ENCODE measurements at places on chromosomes 16 and 17. TPM values are rescaled to one million over a fixed set of nuclear protein-coding genes. Genes with fewer than 3 reads are reported as not detected.

TAC4 gene
- not detected for total RNA-seq

DNA sequence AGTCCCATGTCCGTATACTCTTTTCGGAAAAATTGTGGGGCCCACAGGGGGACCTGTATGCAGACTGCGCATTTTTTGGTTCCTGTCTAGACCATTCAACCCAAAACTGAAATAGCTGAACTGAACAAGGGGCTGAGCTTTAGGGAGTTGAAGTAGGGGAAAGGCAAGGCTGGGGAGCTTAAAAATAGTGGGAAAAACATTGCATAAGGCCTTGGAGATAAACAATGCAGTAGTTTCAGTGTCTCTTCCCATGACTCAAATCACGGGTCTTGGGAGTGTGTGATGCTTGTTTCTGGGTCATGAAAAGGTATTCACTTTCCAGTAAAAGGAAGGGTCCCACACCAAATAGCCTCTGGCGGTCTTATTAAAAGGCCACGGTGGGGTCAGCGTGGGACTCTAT lies 402.8 kb upstream of the SALL1 start:
- no peak for DNase-seq

DNA sequence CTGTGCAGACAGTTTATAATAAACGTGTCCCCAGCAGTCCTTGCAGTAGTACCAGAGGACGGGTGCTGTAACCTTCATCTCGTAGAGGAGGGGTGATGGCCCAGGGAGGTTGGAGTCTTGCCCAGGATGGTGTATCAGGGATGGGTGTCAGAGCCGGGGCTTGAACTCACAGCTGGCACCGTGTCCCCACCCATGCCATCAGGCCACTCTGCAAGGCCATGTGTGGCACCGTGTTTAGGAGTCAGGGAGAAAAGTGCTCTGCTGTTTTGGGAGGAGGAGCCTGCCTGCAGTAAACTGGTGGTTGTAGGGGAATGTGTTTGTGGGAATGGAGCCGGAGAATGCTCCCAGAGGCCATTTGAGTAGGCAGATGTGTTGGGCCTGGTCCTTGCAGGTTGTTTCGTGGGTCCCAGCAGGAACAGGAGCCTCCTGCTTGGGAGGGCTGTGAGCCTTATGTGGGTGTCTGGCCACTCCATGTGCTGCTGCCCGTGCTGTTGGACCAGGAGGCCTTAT lies 1.7 kb downstream of the ADORA2B start:
- DNase-seq = no peak

- DNase-seq = no peak
These were observed 132.8 kb downstream of the SEC14L1 start for GRCh38 chr17:77273397-77274085.

- no peak for DNase-seq
These were observed 1.5 kb upstream of the SRCAP start for GRCh38 chr16:30697264-30698138.

- no peak for DNase-seq
These were observed 2.0 kb downstream of the ADAT1 start for GRCh38 chr16:75621170-75621477.

- peak; percentile 47 for DNase-seq
These were observed 54.3 kb downstream of the KPNA2 start for GRCh38 chr17:68089881-68090280.

DNA sequence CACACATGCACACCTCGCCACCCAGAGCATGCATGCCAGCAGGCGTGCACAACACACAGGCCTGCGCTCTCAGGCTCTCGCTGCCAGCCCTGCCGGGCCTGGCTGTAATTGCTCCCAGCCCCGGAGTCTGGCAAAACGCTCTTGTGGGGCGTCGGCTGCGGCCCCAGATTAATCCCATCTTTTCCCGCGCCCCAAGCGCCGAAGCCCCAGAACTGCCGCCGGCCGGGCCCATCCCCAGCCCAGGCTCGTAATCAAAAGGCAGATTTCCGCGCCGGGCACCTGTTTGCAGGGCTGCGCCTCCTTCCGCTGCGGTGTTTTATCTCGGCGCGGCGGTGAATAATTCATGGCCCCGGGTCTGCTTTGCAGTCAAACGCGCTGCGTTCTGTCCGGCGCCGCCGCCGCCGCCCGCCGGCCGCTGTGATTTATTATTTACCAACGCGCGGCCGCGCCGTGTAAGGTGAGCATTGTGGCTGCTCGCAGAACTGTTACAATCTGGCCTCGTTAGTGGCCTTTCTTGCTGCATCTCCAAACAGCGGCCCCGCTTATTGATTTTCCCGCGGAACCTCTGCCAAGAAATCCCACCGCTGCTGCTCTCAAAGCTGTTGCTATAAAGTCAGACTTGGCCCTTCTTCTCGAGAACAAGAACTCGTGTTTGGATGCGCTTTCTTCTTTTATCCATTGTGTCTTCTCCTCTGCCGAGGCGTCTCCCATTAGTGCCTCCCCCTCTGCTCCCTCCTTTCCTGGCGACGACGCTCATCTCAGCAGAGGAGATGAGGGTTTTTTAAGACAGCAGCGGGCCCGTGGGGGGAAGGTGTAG lies 126.1 kb downstream of the IRX5 start:
- peak; percentile 30 for DNase-seq

DNA sequence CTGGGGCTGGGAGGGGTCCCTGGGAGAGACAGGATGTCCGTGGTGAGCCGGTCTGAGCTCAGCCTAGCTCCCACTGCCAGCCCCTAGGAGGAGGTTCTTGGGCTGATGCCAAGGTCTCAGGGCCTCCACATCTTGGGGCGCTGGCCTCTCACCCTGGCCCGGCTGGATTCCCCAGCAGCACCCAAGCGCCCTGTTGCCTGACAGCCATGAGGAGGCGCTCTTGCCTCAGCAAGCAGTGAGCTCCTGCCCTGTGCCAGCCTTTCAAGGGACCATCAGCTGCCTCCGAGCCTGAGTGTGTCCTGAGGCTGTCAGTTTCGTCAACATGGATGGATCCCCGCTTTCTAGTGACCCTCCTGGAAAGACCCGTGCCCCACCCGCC lies 234.9 kb upstream of the CIBAR2 start:
- DNase-seq = peak; percentile 47

All from activated CD4-positive, alpha-beta T cell treated with anti-CD3 and anti-CD28 coated beads for 36 hours (primary cell).